ENCODE measurements at places on chromosomes 12 and 14. TPM values are rescaled to one million over a fixed set of nuclear protein-coding genes. Genes with fewer than 3 reads are reported as not detected.

DNA sequence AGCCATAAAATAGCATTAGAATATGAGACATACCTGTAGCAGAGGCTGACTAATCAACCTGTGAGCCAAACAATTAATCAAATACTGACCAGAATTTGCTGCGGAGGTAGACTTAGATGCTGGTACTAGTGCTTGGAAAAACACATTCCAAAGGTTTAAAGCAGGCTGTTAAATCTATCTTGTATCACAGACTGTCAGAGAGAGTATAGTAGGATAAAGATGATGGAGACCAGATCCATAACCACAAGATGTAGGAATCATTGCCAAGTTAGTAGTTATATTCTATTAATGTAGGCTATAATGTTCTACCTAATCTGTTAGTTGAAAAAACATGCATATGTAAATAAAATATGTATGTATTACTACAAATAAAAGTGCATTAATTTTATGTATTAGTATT is 726.2 kb downstream of the SLC6A15 start:
- H3K4me1 ChIP-seq, result no peaks in the 10 kb centered on the region
- no peak overlapping the region for H3K4me3 ChIP-seq
- no peak for DNase-seq
- H3K27ac ChIP-seq, result no peak overlapping the region

DNA sequence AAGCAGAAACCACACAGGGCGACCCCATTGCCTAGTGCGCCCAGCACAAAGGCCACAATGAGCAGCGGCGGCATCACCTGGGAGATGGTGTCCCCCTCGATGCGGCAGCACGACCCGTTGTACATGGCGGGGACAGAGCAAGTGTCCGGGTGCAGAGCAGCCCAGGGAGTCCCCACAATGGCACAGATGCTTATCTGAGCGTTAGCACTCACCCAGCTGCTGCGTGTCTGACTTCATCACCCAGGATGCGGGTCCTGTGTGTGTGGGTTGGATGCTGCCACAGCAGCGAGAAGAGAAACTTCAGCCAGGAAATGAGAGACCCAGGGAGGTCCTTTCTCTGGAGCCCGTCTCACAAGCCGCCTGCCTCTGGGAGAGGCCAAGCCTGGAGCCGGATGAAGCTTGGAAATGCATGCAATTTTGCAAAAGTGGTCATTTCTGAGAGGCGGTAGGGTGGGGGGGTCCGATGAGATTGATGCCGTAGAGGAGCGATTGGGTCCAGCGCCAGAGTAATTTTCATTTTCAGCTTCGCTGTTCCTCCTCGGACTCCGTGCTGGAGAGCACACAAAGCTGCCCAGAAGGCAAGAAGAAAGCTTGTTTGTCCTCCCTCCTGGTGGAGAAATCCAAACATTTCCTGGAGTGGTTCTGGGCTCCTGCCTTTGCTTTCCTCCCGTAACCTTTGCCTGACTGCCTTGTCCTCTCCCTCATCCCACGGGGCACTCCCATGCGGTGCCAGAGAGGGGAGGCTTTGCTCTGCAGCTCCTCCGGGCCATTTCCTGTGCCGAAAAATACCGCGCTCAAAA is at the start of gene HCAR1:
HCAR1 (minus strand) TSS at position 630 of the 800 bp plus-strand sequence; CDS start at position 125, 505 bp downstream.
- no peaks in the 10 kb centered on the region for H3K27me3 ChIP-seq
- no peak within 1 kb of the TSS for H3K4me3 ChIP-seq
- H3K4me1 ChIP-seq, result no peaks in the 10 kb centered on the region
- no peak within 1 kb of the TSS for H3K27ac ChIP-seq

- no peaks in the 10 kb centered on the region for H3K4me1 ChIP-seq
- H3K4me3 ChIP-seq, result no peak overlapping the region
- no peak for DNase-seq
- no peaks in the 10 kb centered on the region for H3K36me3 ChIP-seq
Measured at GRCh38 chr14:41663473-41663850, 56.8 kb downstream of the LRFN5 start.

DNA sequence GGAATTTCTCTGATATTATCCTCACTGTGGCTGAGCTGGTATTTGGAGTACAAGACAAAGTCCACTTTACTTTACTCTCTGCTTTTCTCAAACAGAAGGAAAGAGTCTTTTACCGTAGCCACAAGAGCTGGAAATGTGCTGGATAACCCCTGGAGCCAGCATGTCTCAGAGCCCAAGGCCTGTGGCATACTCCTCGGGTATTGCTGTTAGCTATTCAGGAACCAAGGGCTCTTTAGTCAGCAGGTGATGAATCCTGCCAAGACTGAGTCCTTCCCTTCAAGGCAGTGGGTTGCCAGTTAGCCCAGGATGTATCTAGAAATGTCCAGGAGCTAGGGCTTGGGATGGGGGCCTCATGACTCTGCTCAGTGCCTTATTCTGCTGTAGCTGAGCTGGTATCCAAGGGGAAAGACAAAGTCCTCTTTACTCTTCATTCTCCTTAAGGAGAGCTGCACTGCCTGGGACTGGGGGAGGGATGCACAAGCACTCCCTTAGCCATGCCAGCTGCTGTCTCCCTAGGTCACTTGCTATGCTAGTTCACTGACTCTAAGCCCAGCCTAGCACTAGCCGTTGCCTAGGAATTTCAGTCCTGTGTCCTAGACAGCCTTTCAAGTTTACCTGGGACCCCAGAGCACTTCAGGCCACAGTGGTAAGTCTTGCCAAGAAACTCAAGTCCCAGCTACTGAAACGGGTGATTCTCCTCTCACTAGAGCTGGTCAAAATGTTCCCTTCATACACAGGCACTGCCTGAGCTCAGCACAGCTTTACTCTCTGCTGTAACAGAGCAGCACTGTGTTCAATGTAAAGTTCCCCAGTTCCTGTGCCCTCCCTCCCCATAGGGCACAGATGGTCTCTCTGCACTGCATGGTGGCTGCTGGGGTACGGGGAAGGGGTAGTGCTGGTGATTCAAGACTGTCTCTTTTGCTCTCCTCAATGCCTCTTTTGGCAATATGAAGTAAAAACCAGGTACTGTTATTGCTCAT is 136.4 kb downstream of the SLC35F4 start:
- H3K4me1 ChIP-seq, result no peaks in the 10 kb centered on the region
- no peaks in the 10 kb centered on the region for H3K27me3 ChIP-seq
- no peak for DNase-seq
- H3K27ac ChIP-seq, result no peak overlapping the region
- no peaks in the 10 kb centered on the region for H3K36me3 ChIP-seq

- no peak overlapping the region for H3K27ac ChIP-seq
- no peaks in the 10 kb centered on the region for H3K27me3 ChIP-seq
- H3K4me1 ChIP-seq, result peaks cover 3% of the 10 kb centered on the region
- H3K36me3 ChIP-seq, result no peaks in the 10 kb centered on the region
- DNase-seq, result no peak
Measured at GRCh38 chr12:49930515-49931288, 19.8 kb upstream of the AQP2 start.

DNA sequence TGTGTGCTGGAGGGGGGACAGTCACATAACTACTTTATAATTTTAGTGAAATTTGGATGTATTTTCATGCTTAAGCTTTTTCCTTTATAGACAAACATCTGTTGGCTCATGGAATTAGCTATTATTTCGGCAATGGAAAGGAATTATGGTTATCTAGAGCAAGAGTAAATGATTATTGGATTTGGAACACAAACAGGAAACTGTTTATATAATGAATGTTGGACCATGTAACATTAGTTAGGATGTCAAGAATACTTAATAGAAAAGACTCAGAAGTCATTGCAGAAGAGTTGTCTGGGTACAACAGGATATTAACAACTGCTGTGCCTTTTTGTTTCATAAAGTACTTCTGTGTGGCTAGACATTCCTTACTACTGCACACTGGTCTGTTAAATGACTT is 108.7 kb downstream of the OTOGL start:
- no peak overlapping the region for H3K27ac ChIP-seq
- no peaks in the 10 kb centered on the region for H3K27me3 ChIP-seq
- peaks cover 50% of the 10 kb centered on the region for H3K4me1 ChIP-seq
- no peak for DNase-seq
- H3K36me3 ChIP-seq, result no peaks in the 10 kb centered on the region
- H3K4me3 ChIP-seq, result no peak overlapping the region

DNA sequence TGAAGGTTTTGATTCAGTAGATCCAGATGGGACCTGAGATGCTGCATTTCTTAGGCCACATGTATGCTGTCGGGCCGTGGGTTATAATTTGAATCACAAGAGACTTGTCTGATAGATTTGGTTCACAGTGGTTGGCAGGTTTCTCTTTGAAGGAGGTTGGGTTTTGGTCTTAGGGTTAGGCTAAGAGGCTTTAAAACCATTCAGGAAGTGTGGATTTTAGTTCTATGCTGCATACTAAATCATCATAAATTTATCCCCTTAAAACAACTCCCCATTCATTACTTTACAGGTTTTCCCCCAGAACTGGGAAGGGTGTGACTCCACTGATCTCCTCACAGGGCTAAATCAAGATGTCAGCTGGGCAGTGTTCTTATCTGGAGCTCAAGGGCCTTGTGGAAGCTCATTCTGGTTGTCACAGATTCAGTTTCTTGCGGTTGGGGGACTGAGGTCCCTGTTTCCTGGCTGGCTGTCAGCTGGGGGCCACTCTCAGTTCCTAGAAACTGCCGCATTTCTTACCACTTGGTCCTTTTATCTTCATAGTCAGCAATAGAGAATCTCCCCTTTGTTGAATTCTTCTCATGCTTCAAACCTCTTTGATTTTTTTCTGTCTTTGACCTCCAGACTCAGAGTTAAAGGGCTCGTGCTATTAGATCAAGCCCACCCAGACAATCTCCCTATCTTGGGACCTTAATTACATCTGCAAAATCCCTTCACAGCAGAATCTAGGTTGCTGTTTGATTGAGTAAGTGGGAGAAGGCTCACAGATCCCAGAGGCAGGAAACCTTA is 20.6 kb upstream of the PCNX1 start:
- H3K36me3 ChIP-seq, result no peaks in the 10 kb centered on the region
- H3K27me3 ChIP-seq, result no peaks in the 10 kb centered on the region
- H3K4me1 ChIP-seq, result peaks cover 53% of the 10 kb centered on the region
- no peak overlapping the region for H3K4me3 ChIP-seq
- DNase-seq, result no peak

TTC9 gene
- 1.1 TPM for polyA plus RNA-seq

AVPR1A gene
- not detected for polyA plus RNA-seq

MEG3 gene
- not detected for polyA plus RNA-seq

GZMH gene
- not detected for polyA plus RNA-seq

MBD6 gene
- polyA plus RNA-seq, result 22.8 TPM

SLC2A13 gene
- 12.5 TPM for polyA plus RNA-seq

GMFB gene
- polyA plus RNA-seq, result 38.1 TPM

ST8SIA1 gene
- 5.3 TPM for polyA plus RNA-seq

AQP2 gene
- not detected for polyA plus RNA-seq
